ENCODE measurements at places on chromosomes 5 and 9.

DNA sequence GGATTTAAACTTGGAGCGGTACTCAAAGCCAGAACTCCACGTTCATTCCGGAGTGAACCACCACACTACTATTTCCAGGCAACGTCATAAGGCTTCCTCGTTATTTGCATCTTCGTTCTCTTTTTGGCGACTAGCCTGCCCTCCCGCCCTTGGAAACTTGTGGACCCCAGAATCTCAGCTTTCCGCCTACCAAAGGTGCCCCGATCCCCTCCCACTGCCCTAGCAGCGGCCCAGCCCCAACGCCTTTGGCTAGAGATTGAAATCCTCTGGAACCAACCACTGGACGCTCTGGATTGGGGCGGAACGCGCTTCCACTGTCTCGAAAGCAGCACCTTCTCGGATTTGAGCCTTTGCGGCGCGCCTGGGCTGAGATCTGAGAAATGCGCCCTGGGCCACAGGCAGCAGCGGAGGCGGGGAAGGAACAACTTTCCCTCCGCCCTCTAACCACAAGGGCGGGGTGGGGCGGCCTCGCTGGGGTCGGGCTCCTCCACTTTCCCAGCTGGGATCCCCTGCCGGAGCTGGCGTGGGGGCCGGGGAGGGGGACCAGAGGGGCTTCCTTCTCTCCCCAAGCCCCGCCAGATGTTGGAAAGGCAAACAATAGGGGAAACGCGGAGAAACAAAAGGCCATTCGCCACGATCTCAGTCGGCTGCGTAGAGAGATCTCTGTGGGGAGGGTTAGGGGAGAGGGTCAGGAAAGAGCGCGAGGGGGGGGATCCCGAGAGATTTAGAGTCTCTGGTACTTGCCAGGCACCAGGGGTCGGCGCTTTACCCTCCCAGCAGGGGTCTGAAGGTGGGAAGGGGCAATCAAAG is 1.3 kb downstream of the MOB3B start:
- peak; percentile 15 for DNase-seq

DNA sequence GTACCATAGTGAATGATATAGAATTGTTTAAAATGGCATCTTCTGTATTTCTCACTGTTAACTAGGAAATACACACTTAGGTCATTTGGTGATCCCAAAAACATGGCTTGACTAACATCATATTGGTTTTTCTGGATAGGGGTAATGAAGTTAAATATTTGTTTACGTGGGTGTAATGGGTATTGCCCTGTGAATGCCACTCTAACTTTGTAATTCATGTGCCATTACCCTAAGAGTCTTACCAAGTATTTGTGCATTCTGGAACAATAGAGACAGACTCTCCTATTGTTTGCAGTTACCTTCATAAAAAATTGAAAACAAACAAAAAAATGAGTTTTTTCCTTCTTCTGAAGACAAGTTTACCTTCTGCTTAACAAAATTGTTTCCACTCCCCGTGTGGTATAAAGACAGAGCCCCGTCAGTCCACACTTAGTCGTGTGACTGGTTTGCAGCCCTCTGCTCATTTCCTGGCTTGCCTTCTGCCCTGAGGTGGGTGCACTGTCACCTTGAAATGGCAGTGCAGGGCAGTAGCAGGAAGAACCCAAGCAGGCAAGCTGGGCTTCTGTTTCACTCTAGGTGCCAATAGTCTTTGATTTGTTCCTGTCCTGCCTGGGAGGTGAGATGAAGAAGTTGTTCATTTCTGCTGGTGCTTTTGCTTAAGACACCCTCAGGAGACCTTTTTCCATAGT is 9.6 kb upstream of the CATSPER3 start:
- no peak for DNase-seq

DNA sequence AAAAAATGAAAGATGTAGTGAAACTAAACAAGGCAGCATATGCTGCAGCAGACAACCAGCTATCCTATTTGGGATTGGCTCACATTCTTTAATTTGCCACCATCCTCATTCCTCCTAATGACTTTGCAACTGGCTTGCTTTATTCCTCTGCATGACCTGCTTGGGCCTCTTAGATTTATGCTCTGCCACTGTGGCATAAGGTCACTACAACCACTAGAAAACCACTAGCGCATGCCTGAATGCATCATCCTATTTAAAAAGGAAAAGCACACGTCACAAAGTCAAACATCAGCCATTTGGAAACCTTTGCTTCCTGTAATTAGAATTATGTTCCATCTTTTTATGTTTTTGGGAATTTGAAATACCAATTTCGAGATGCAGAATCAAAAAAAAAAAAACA is 40.8 kb upstream of the CCDC152 start:
- DNase-seq, result no peak

DNA sequence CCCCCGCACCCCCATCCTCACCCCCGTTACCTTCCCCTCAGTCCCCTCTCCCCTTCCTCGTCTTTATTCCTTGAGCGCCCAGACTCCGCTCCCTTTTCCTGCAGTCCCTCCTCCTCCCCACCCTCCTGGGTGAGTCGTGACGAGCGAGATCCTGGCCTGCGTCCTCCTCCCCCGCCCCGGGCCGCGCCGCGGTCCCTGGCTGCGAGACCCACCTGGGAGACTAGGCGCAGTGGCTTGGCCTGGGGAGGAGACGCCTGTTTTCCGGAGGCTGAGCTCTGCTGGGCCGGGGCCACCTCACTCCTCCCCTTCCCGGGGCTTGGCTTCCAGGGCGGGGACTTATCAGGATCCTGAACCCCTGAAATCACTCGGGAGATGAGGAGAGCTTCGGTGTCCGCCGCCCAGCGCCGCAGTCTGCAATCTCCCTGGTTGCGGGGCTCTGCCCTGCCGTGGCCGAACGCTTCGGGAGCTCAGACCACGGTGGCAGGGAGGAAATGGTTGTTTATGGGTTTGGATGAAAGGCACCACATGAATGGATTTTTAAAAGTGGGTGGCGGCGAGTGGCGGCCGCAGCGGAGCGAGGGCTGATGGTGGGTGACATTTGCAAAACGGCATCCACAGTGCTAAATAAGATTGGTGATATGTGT is 984 bp downstream of the STXBP1 start:
- no peak for DNase-seq

- no peak for DNase-seq
Observed at GRCh38 chr9:24218656-24219055, 327.0 kb downstream of the IZUMO3 start.

- no peak for DNase-seq
Observed at GRCh38 chr9:70590315-70590677, 175.8 kb upstream of the KLF9 start.

DNA sequence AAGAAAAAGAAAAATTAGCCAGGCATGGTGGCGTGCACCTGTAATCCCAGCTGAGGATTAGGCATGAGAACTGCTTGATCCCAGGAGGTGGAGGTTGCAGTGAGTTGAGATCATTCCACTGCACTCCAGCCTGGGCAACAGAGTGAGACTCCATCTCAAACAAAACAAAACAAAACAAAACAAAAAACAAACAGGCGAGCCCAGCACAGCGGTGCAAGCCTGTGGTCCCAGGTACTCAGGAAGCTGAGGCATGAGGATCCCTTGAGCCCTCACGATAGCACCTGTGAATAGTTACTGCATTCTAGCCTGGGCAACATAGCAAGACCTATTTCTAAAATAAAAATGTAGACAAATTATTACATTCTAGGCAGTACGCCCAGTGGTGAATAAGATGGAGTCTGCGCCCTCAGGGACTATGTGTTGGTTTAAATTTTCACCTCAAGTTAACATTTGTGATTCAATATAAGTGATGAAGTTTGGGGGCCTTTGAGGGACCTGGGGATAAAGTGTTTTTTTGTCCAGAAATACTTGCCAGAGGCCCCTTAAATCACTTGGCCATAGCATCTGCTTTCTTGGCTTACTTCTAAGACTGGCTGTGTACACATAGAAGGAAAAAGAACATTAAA is 3.4 kb upstream of the GAPVD1 start:
- DNase-seq, result no peak

Measured in thoracic aorta (tissue), 2 donors.